NCI-H345 (cell line): ENCODE measurements at places on chromosomes 11 and 22.
A peak's percentile ranks its signal among the peaks of the same experiment; 100 is the strongest.

- no peak for DNase-seq
Measured at GRCh38 chr11:81059356-81059755, 1618.5 kb upstream of the TENM4 start.

- no peak for DNase-seq
Measured at GRCh38 chr22:22812031-22812905, 75.3 kb upstream of the IGLL5 start.

- DNase-seq: no peak
Measured at GRCh38 chr22:50600967-50601668, 525 bp downstream of the MAPK8IP2 start.

GRCh38 chr11:112266410-112266778 is 5.7 kb upstream of the PLET1 start:
- no peak for DNase-seq

- DNase-seq: no peak
Measured at GRCh38 chr11:13290221-13290980, 12.8 kb downstream of the BMAL1 start.

GRCh38 chr11:35619855-35620640 is 1.8 kb downstream of the FJX1 start:
- DNase-seq: peak; percentile 31

GRCh38 chr11:68302670-68303069 is 9.7 kb upstream of the LRP5 start:
- no peak for DNase-seq

DNA sequence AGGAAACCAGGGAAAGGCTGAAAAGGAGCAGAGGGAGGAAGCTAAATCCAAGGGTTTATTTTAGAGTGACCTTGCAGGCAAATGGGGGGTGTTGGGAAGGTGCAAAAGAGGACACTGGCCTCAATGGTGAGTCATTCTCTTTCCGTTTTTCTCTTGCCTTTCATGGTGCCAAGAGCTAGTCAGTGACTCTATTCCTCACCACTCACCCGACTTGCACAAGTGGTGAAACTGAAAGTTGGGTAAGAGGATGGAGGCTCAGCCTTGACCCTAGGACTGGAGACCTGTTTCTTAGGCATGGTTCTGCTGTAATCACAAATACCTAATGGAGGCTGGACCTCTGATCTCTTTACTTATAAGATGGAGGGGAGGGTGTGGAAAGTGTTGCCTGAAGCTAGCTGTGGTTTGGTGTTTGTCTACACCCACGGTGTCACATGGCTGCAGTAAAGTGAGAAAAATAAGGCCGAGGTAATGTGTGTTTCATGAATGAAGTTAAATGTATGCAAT is 67.3 kb upstream of the CREB3L1 start:
- no peak for DNase-seq

- no peak for DNase-seq
Measured at GRCh38 chr11:66056501-66056900, 4.3 kb downstream of the SF3B2 start.

DNA sequence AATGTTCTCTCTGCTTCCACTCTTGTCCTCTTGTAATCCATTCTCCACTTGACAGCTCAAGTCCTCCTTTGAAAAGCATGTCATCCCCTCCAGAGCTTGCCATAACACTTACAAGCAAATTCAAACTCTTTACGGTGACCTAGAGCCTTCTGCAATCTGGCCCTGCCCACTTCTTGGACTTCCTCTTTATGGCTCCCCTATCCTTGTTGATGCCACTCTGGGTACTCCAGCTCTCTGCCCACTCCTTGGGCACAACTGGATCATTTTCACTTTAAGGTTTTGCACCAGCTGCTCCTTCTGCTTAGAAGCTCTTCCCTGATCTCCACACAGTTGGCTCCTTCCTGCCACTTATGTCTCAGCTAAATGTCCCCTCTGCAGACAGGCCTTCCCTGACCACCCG is 217.9 kb downstream of the DSCAML1 start:
- DNase-seq: no peak

GRCh38 chr22:29108137-29108536 is 35.3 kb downstream of the KREMEN1 start:
- no peak for DNase-seq

DNA sequence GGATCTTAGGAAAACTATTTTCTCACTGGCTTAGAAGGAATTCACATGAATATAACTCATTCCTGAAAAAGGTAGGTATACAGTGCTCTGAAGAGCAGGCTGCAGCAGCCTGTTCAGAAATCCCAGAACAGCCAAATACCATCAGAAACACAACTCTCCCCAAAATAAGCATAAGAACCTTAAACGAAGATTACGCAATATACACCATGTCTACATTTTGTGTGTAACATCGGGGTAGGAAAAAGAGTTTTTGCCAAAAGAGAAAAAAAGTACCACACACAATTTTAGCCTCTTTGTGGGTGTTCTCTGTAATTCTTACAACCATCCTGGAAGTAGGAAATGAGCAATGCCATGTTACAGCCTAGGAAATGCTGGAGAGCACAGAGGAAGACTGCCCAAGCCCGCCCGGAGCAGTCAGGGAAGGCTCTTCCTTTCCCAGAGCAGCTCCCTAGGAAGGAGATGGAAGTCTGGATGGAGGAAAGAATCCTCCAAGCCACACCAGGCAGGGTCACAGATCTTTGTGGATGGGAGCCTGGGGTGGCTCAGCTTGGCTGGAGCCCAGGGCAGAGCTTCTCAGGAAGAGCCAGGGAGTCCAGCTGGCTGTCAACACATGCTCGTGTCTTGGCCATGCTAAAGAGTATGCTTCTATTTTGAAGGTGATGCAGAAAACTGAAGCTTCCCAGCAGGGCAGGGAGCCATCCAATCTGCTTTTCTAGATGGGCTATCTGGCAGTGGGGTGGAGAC is 49.7 kb upstream of the ARFGAP3 start:
- no peak for DNase-seq

DNA sequence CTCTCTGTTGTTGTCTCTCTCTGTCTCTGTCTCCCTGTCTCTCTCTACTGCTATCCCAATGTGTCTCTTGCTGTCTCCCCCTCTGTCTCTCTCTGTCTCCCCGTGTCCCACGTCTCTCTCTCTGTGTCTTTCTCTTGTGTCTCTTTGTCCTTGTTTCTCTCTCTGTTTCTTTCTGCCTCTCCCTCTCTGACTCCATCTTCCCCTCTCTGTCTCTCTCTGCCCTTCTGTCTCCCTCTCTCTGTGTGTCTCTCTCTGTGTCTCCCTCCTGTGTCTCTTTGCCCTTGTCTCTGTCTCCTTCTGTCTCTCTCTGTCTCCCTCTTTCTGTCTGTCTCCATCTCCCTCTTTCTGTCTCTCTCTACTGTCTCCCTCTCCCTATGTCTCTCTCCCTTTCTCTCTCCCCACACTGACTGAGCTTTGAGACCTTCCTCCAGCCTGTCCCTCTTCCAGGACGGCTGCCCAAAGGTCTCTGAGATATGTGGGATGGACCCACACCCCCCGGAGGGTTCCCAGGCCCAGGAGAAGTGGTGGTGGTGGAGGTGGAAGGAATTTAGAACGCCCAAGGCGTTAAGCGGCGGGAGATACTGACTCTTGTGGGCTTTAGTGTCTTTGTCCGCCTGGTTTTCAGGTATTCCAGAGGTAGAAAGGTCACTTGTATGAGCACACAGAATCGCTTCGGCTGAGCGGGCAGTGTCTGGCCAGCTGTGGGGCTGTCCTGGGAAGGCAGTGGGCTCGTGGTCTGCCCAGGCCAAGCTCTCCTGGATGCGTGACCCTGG is 65.5 kb upstream of the CCND1 start:
- DNase-seq: no peak

GRCh38 chr22:41229730-41230400 is 10.9 kb downstream of the CHADL start:
- DNase-seq: no peak

GRCh38 chr11:27673979-27674663 is 26.1 kb downstream of the BDNF start:
- peak; percentile 48 for DNase-seq

DNA sequence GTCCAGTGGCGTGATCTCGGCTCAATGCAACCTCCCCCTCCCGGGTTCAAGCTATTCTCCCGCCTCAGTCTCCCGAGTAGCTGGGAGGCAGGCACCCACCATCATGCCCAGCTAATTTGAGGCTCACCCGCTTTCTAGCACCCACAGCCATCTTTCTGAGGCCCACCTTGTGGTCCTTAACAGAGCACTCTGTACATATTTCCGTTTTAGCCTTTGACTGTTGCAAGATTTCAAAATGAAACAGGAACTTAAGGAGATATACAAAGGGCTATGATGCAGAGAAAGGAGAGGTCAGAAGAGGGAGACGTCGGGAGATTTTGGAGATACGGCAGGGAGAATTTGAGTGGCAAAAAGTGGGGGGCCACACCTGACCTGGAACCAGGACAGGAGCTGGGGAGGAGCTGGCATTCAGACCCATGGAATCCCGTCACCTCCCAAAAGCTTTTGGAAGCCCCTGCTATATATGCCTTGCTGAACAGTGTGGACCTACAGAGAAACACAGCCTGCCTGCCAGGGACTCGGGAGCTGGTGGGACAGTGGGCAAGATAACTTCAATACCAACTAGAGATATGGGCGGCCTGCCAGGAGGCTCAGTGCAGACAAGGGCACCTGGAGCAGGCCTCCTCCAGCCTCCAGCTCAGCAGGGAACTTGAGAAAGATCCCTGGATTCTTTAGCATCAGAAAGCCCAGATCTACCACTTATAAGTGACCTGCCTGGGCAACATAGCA is 8.0 kb upstream of the CLCF1 start:
- no peak for DNase-seq

GRCh38 chr22:23913306-23913660 is 19.1 kb downstream of the MIF start:
- DNase-seq: no peak

DNA sequence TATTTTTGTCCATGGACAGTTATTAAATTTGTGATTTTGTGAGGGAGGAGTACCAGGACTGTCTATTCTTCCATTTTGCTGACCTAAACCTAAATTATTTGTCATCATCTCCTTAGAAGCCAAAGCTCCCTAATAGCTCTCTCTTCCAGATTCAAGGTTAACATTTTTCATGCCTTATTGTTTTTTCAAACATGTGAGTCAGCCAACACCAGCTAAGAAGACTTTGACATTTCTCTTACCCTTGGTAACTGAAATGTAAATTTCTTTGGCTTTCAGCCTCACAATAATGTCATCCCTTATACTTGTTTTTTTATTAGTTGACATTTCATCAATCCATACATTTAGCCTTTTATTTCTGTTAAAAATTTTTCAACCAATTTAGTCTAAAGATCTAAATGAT is 19.2 kb downstream of the OR52E1 start:
- DNase-seq: no peak

DNA sequence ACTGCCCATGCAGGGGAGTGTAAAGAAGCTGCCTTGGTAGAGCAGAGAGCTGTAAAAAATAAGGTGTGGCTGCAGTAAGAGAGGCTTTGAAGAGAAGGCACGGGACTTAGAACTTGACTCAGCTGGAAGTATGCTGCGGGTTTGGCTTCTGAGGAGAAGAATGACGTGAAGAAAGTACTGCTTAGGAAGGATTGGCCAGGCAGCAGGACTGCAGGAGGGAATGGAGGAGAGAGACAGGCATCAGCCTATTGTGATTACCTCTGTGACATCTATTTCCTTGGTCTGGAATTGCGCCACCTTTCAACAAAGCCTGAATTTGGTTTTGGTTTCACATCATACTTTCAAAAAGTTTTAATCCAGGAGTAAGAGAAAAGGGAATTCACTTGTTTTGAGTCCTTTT is 22.5 kb downstream of the PRRG4 start:
- no peak for DNase-seq

DNA sequence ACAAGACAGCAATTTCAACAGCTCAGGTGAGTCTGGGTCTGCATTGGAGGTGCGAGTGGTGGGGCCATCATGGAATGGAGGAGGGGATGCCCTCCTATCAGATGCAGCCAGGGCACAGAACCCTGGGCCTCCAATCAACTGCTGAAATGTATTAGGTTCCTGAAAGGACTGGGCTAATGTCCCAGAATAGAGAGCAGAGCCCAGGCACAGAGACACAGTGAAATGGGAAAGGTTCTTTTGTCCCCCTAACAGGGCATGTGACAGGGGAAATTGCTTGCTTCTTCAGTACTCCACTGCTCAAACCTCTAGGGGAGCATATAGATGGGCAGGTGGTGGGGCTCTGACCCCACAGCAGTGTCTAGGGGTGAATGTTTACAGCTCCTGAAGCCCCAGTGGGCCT is 87.3 kb upstream of the CLPB start:
- no peak for DNase-seq

- peak; percentile 76 for DNase-seq
Measured at GRCh38 chr11:126140926-126141280, 70.5 kb downstream of the RPUSD4 start.

- no peak for DNase-seq
Measured at GRCh38 chr11:118120793-118121192, 31.8 kb downstream of the SCN4B start.

DNA sequence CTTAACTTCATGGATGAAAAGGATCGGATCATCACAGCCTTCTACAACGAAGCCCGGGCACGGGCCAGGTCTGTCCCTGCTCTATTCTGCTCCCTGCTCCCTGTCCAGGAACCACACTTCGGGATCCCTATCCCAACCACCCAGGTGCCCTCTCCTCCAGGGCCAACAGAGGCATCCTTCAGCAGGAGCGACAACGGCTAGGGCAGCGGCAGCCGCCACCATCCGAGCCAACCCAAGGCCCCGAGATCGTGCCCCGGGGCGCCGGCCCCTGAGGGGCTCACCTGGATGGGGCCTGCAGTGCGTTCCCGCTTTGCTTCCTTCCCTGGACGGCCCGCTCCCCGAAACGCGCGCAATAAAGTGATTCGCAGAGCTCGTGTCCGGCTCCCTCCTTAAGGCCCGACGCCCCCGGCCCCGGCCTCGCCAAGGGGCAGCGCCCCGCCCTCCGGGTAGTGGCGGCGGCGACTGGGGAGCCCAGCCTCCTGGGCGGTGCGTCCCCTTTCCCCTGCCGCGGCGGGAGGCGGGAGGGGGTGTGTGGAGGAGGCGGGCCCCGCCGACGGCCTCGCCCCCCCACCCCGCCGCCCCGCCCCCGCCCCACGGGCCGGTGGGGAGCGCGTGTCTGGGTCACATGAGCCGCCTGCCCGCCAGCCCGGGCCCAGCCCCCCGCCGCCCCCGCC is at the start of gene VEGFB:
TSS of gene VEGFB (plus strand) at position 672 of the 674 bp plus-strand sequence. CDS start 250 bp downstream, outside the sequence.
- DNase-seq: peak; percentile 83

DNA sequence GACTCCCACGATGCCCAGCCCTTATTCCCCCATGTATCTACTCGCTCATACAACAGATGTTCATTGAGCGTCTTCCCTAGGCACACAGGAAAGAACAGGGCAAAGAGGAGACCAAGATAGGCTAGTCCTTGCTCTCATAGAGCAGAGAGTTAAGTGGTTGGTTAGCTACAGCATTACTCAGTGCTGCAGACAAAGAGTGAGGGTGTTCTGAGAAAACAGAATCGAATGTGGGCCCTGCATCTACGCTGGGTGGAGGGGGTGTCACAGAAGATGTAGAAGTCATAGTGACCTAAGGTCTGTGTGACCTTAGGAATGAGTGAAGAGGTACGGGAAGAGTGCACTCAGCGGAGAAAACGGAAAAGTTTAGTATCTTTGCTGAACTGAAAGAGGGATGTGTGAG is 12.3 kb downstream of the PSMD13 start:
- no peak for DNase-seq

DNA sequence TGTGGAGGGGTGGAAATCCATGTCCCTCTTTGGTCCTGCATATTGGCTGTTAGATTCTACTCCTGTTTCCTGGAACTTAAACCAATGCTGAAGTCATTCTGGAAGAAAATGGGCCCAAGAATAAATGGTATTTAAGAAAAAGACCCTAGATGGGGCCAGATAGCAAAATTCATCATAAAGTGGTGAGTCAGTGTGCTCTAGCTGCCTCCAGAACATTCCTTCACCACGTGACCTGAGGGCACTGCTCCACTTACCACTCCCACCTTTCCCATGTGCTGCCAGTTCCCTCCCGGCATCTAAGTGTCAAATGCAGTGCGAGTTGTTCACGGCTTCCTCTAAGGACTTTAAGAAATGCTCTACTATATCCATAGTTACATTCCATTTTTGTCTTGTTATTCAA is 30.9 kb upstream of the NAP1L4 start:
- no peak for DNase-seq

GRCh38 chr11:12315024-12315423 is 62.3 kb upstream of the PARVA start:
- no peak for DNase-seq
